MG63 (cell line): ENCODE measurements at places on chromosomes 11 and 22.
A peak's percentile ranks its signal among the peaks of the same experiment; 100 is the strongest.

DNA sequence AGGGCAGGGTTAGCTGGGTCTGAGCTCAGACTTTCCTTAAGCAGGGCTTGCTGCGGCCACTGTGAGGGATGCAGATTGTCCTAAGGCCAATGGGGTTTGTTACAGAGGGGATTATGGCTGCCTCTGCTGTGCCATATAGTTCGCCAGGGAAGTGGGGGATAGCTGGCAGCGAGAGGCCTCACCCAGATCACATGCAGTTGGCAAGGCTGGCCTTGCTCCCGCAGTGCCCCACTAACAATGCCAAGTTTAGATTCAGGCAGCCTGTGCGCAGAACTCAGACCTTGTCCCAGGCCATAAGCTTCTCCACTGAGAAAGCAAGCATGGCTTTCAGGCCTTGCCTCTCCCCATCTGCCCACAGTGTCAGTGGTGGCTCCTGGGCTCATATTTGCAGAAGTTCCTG is 4.7 kb upstream of the APOL2 start:
- no peak for DNase-seq

DNA sequence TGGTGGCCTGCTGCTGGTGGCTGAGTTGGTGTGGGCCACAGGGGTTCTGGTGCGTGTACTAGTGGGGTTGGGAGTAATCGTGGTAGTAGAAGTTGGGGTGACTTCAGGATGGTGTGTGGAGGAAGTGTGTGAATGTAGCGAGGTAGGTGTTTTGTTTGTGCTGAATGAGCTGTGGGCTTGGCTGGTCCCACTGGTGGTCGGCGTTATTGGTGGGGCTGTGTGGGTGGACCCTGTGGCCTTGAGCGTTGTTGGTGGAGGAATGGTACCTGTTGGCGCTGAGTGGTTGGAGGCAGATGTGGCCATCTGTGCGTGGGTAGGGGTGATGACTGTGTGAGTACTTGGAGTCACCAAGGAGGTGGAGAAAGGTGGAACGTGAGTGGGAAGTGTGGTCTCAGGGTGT is 18.4 kb downstream of the MUC6 start:
- no peak for DNase-seq

- no peak for DNase-seq
Measured at GRCh38 chr11:73139476-73140198, 2.5 kb downstream of the FCHSD2 start.

GRCh38 chr11:28153586-28153985 is 45.4 kb downstream of the METTL15 start:
- DNase-seq: no peak

GRCh38 chr11:76978239-76978638 is 56.0 kb upstream of the B3GNT6 start:
- DNase-seq: no peak

GRCh38 chr11:13216019-13216710 is 61.4 kb upstream of the BMAL1 start:
- DNase-seq: peak; percentile 99

GRCh38 chr11:31676280-31676982 is 134.7 kb downstream of the PAX6 start:
- no peak for DNase-seq

DNA sequence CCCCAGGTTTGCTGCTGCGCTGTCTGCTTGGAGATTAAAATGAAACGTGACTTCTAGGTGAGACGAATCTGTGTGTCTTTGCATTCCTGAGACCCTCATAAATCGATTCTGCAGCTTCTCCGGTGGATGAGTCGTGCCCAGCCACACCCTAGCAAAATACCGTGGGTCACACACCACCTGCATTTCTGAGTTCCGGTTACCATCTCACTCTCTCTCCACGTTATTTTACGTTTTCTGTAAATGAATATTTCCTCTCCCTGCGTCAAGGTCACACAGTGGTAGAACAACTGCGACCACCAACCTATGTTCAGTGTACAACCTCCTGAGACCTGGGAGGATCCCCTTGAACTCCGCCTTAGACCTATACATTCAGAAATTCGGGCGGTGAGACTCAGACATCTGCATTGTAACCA is 1.1 kb downstream of the YWHAH start:
- DNase-seq: no peak

GRCh38 chr11:74132833-74133232 is 38.0 kb downstream of the C2CD3 start:
- no peak for DNase-seq

- no peak for DNase-seq
Measured at GRCh38 chr11:115471367-115471766, 32.8 kb downstream of the CADM1 start.
